ENCODE measurements at places on chromosomes 1 and 21.
A peak's percentile ranks its signal among the peaks of the same experiment; 100 is the strongest.

DNA sequence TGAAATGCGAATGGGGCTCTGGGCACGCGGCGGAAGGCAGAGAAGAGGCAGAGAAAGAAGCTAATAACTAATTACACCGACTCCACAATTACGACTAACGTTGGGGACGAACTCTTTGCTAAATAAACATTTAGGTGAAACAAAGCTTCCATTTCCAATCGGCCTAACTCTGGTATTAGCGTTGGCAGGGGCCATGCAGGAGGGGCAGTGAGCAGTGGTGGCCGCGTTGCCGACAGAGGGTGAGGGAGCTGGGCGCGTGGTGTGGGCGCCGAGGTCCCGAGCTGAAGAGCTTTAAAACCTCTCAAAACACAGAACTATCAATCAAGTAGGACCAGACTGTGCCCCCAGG is 553 bp upstream of the NDUFV3 start:
- no peak for DNase-seq

- DNase-seq: no peak
These were observed 20.8 kb downstream of the RAP1GAP start for GRCh38 chr1:21648352-21648730.

DNA sequence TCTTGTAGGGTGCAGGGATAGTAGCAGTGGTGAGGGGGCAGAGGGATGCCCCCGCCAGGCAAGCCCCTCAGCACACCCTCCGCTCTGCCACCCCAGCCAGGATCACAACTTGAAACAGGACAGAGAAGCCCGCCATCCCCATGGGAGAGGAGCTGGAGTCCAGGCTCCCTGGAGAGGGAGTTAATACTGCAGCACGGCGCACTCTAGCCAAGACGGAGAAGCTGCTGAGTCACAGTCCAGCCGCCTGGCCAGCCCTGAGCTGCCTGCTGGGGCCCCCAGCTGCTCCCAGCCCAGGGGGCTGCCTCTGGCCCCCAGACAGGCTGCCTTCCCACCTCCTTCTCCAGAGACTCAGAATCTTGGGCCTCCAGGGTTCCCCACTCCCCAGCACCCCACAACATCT is 87.2 kb downstream of the SYT2 start:
- no peak for DNase-seq

DNA sequence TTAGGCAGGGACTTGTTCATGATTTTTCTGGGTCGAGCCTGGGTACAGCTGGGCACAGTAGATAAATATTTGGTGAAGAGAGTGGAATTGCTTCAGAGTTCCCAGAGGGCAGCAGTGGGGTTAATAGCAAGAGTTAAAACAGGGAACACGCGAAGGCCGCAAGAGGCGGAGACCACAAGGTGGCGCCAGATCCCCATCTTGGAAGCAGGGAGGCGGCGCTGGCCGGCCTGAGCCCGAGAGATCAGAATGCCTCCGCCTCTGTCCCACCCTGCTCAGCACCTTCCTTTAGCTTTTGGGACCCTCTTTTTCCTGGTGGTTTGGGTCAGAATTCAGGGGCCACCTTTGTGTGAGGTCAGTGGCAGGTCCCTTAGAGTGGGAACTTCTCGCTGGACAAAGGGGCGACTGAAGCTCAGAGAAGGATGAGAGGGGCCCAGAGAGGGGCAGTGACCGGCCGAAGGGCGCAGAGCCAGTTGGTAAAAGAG is 6.5 kb upstream of the PADI2 start:
- peak; percentile 86 for DNase-seq

DNA sequence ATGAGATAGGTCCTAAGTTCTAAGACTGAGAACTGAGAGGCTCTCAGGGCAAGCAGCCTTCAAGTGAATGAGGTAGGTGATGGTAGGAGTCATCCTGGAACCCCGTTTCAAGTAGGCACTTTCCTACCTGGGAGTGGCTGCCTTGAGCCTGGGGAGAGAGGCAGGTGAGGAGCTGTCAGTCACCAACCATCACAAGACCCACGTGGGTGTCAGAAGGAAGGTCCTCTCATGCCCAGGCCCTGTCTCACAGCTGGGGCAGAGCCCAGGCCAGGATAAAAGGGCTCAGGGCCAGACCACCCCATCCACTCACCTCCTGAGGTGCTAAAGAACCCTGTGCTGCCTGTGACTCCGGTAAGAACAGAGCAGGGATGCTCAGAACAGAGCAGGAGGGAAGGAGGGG is at the start of gene LCE1D:
LCE1D (plus strand) TSS at position 301 of the 400 bp plus-strand sequence. CDS start 1,074 bp downstream, outside the sequence.
- DNase-seq: no peak

DNA sequence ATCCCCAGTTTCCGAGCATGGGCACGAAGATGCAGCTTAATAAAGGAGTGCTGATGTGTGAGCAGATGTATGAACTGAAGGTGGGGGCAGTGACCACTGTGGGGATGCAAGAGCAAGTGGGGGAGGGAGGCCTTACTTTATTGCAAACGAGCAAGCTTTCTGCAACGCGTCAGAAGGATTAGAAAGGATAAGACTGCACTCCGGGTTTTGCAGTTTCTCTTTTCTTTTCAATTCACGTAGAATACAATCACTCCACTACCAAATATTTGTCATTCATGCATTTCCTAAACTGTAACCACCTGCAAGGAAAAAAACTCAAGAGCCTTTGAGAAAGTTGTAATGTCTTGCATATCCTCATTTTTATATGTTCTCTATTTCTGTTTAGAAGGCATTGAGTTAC is 4.3 kb upstream of the OR2C3 start:
- no peak for DNase-seq

Data from activated CD4-positive, alpha-beta memory T cell treated with anti-CD3 and anti-CD28 coated beads for 36 hours (primary cell).